ENCODE measurements at places on chromosomes 2 and 18.

DNA sequence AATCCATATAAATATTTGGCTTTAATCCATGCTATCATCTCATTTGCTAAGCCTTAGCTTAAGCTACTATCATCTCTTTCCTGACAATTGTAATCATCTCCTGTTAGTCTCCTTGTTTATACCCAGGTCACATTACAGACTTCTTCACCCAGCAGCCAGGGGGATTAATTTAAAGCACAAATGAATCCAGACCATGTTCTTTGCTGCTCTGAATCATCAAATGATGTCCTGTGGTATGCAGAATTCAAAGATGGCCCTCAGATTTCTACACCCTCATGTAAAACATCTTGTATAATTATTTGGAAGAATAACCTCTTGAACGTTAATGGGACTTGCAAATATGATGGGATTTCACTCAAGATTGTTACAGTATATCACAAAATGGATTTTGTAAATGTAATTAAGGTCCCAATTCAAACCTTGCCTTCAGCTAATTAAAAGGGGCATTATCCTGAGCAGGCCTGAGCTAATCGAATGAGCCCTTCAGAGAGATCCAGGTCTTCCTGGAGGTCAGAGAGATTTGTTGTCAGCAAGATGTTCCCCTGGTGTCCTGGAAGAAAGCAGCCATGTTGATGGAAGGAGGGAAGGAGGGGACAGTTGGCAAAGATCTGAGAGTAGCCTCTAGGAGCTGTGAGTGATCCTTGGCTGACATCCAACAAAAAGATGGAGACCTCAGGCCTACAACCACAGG is 241.1 kb upstream of the MMADHC start:
- no peak for DNase-seq

- no peak for DNase-seq
These were observed 1202.7 kb upstream of the PIK3C3 start for GRCh38 chr18:40752316-40752715.

DNA sequence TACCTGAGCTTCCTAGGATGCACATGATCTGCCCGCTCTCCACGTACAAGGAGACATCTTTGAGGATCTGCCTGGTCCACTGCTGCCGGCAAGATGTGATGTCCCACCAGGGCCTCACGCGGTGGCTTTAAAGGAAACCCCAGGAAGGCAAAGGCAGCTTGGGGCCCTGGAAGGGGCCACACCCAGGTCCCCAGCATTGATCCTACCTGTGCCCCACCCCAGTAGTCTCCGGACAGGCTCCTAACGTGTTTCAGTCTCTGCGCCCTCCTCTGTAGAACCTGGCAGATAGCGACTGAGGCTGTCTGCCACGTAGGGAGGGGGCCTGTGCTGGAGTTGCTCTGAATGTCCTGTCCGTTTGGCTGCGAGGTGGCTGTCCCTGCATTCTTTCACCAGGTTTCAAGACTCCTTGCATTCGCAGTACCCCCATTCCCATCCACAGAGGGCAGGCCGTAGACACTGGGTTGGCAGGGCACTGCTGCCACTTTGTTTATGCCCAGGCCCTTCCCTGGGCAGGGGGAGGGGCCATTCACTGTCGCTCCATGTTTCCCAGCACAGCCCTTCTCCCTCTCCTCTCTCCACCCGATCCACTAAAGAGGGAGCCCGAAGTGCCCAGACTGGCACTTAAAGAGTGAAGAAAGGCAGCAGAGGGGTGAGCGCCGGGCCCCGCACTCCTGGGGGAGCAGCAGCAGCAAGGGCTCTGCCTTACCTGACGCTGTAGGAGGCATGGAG is 644 bp downstream of the ABCG5 start:
- no peak for DNase-seq

GRCh38 chr18:8041526-8042111 is 474.5 kb downstream of the PTPRM start:
- no peak for DNase-seq

DNA sequence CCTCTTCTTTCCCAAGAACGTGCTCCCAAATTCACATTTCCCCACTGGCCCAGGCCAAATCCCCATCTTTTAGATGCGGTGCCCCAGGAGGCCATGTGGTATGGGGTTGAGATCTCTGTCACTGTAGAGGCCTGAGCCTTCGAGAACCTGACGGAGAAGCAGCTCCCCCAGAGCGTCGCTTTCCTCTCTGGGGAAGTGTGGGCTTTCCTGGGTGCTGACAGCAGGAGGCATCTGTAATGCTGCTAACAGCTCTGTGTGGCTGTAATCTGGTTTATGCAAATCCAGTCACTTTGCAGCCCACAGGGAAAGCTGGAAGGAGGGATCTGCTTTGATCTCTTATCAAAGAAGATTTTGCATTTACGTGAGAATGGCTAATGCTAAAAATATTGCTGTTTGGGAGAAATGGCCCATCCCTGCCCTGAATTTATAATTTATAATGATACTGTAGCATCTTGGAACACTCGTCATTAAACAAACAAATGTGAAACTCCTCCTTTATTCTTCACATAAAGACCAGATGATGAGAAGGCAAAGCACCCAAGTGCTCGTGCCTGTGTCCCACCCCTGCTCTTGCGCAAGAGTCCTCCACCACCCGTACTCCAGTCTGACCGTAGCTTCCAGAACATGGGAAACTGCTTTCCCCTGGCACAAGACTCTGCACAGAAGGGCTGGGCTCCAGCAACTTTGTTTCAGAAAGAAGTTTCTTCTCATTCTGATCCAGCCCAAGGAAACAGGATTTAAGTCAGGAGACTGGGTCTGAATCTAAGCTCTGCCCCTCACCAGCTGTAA is 109.9 kb upstream of the EPC2 start:
- DNase-seq = no peak

DNA sequence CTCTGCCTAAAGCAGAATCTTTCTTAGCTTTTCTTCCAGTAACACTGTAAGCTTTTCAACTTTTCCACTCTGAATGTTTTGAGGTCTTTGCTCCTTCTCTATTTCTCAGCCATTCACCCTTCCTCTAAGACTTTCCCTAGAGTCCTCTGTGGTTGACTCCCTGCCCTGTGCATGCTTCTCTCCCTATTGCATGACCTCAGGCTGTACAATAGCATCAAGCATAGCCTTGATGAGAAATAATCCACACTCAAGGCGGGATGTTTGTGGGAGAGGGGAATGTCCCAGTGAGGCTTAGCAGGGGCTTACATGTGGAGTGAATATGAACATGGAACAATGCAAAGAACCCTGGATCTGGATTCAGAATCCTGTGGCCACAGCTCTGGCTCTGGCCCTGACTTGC is 48.4 kb upstream of the IGFBP5 start:
- DNase-seq = no peak

GRCh38 chr2:11011359-11011758 is 99.6 kb downstream of the KCNF1 start:
- no peak for DNase-seq

- no peak for DNase-seq
These were observed 706 bp downstream of the UBXN2A start for GRCh38 chr2:23940718-23941620.

All from stimulated activated CD8-positive, alpha-beta memory T cell treated with anti-CD3 and anti-CD28 coated beads, Interleukin-15, amount 100 ng/mL, for 24 hours (primary cell).